ENCODE measurements at places on chromosomes 1 and 21.

DNA sequence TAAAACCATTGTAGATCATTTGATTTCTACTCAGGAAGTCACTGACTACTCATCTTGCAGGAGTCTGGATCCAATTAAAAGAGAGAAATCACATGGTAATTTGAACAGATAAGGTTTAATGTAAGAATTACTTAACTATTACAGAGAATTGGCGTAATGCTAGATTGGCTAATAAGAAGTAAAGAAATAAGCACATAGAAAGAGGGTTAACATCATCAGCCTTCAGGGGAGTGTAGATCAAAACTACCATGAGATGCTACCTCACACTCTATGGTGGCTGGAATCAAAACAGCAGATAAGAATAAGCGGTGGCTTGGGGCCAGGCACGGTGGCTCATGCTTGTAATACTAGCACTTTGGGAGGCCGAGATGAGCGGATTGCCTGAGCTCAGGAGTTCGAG lies 11.7 kb downstream of the ST3GAL3 start:
- no peak for DNase-seq

DNA sequence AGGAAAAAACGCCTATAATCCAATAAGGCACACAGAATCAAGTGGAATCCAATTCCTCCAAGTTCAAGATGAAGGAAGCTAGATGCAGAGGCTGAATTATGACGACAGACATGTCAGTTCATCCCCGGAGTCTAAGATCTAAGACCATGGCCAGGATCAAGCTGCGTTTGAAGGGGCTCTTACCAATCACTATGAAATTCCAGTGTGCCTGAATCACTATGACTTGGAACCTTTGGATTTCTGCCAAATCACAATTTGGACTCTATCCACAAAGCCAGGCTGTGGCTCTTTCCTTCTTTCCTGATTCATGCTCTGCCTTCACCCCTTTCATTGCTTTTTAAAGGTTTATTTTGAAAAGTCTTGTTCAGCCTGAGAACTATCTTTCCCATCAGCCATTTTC lies 17.1 kb downstream of the OLIG2 start:
- no peak for DNase-seq

DNA sequence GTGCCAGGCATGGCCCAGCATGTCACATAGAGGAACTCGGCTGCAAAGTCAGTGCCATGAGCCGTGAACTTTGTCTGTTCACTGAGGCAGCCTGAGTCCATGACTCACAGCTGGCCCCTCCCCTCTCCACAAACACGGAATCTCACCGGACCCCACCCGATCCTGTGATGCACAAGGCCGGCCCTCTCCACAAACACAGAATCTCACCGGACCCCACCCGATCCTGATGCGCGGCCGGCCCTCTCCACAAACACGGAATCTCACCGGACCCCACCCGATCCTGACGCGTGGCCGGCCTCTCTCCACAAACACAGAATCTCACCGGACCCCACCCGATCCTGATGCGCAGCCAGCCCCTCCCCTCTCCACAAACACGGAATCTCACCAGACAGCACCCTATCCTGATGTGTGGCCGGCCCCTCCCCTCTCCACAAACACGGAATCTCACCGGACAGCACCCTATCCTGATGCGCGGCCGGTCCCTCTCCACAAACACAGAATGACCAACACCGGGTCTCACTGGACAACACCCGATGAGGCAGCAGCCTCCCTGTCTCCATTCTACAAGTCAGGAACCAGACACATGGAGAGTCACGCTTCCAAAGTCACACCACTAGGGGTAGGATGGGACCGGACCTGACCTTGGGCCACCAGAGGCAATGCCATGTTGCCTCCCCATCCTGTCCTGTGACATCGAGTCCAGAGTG lies 39.6 kb upstream of the GPR153 start:
- DNase-seq, result no peak

DNA sequence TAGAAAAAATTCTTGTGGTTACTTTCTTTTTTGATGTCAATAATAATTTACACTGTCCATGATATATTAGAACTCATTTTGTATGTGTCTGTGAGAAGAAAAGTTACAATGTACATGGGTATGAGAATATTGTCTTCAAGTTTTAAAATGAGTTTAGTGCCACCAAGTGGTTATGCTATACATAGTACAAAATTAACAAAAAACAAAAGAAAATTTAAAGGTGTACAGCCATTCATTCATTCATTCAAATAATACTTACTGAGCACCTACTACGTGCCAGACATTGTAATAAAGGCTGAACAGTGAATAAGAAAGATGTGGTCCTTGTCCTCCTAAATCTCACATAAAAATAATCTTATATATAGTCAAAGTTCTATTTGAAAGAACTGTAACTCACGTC lies 27.7 kb downstream of the UCHL5 start:
- no peak for DNase-seq

DNA sequence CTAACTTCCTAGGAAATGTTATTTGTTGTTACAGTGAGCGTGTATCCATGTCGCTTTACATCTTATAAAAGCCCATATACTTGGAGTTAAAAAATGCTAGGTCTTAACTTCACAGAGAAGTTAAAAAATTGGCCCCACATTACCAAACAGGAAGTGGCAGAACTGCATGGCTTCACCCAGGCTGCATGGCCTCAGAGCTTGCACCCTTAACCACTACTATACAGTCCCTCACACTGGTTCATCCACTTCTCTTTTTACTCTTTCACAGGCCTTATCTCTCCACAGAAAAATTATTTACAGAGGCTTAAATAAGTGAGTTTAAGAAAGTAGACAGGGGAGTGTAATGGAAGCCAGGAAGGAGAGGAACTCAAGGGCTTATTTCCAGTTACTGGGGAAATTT lies 402.5 kb downstream of the HHAT start:
- DNase-seq, result no peak

- no peak for DNase-seq
These were observed 67.5 kb upstream of the PRDX6 start for GRCh38 chr1:173409613-173410012.

DNA sequence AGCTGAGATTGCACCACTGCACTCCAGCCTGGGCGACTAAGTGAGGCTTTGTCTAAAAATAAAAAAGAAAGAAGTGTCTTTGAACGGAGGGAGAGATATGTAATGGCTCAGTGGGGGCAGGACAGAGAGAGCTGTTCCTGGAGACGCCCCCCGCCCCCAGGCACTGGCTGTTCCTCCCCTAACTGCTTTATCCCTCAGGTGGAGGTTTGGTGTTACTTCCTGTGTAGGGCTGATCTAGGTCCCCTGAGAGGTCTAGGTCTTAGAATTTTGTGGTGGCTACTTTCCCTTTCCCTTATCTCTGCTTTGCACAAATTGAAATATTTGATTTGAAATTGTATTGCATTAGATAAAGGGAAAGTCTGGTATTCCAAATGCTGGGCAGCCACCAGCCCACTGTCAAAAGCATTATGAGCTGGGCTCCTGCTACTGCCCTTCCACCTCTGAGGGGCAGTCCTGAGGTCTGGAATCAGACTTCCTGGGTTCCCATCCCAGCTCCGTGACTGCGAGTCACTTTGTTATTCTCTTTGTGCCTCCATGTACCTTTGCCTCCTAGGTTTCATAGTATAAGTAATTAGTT lies 134.8 kb upstream of the KIF26B start:
- no peak for DNase-seq

- DNase-seq, result no peak
These were observed 248.4 kb downstream of the TNR start for GRCh38 chr1:175494950-175495349.

GRCh38 chr1:220222939-220223338 lies 49.3 kb downstream of the RAB3GAP2 start:
- no peak for DNase-seq

- DNase-seq, result no peak
These were observed 256.0 kb upstream of the TMEM51 start for GRCh38 chr1:14897547-14897946.

DNA sequence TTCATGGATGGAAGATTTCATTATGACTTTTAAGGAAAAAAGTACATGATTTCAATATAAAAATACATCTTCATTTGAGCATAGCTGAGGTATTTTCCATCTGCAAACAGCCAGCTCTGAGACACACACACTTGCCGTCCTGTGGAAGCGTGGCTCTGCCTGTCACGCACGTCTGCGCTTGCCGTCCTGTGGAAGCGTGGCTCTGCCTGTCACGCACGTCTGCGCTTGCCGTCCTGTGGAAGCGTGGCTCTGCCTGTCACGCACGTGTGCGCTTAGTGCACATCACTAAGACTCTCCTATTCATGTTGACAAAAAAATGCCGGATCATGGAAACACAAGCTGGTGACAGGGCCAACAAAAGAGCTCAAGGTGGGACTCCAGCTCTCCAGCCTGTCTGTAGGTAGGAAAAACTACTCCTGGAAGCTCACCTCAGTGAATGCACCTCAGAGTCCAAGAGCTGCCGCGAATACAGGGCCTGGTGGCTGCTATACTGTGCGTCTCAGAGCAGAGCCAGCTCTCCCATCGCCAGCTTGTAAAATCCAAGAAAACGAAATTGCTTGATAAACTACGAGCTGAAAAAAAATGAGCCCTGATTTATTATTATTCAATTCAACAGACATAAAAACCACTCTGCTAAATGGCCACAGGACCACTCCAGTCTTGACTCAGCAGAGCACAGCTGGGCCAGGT lies 69.3 kb downstream of the SLC37A1 start:
- DNase-seq, result no peak

DNA sequence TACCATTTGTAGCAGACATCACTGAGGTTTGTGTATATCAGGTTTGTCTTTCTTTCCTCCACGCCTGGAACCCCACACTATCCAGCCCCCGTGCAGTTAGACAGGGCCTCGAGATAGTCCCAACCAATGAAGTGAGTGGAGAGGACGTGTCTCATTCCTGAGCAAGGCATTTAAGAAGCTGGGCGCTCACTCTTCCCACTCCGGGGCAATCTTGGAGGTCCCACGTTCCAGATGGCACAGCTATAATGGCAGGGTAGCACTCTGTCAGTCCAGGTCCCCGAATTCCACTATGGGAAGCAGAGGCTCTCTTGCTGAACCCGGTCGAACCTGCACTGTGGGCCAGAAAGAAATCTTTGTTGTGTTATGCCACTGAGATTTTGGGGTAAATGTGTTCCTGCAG lies 57.3 kb upstream of the CSF3R start:
- no peak for DNase-seq

- DNase-seq, result no peak
These were observed 57.9 kb downstream of the CCDC18 start for GRCh38 chr1:93238425-93238824.

DNA sequence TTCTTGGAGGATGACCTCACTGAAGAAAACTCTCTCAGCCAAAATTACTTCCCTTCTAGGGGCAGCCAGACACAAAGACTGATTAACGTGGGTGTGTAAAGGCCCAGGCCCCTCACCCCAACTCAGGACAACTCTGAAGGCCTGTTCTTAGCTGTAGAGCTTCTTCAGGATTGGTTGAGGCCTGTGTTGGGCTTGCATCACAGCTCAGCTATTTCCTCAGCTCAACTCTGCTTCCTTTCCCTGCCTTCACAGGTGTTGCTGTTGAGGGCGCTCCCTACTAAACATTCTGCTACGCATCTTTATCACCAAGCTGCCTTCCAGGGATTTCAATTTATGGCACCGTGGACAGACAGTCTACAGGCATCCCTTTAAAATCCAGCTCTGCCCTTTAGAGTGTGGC lies 36.8 kb downstream of the MAB21L3 start:
- no peak for DNase-seq

- no peak for DNase-seq
These were observed 601 bp downstream of the UBE2G2 start for GRCh38 chr21:44800971-44801467.

GRCh38 chr1:151815716-151816327 lies 10.6 kb upstream of the LINGO4 start:
- DNase-seq, result no peak

- no peak for DNase-seq
These were observed 7.4 kb downstream of the MEF2D start for GRCh38 chr1:156493154-156493631.

DNA sequence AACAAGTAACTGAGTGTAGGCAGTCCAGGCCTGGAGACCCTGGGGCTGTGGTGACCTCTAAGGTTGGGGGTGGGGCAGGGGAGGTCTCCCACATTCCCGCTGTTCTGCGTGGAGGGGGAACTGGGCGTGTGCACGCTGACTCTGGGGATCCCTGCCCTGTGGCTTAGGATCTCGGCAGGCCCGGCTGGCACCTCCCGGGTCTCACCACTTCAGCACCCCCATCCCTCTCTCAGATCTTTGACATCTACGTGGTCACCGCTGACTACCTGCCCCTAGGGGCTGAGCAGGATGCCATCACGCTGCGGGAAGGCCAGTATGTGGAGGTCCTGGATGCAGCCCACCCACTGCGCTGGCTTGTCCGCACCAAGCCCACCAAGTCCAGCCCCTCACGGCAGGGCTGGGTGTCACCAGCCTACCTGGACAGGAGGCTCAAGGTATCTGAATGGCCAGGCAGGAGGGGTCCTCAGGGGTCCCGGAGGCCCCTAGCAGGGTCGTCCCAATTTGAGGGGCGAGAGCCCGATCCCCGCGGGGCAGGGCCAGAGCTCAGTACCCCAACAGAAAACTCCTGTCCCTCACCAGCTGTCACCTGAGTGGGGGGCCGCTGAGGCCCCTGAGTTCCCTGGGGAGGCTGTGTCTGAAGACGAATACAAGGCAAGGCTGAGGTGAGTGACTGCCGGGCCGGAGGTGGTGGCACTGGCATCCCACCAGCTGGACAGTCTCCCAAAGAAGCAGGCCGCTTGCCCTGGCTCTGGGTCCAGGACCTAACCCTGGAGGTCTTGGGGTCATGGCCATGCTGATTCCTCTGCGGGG lies 68.7 kb downstream of the TRIM11 start:
- DNase-seq, result no peak

- no peak for DNase-seq
These were observed 675 bp downstream of the MYSM1 start for GRCh38 chr1:58699011-58699762.

DNA sequence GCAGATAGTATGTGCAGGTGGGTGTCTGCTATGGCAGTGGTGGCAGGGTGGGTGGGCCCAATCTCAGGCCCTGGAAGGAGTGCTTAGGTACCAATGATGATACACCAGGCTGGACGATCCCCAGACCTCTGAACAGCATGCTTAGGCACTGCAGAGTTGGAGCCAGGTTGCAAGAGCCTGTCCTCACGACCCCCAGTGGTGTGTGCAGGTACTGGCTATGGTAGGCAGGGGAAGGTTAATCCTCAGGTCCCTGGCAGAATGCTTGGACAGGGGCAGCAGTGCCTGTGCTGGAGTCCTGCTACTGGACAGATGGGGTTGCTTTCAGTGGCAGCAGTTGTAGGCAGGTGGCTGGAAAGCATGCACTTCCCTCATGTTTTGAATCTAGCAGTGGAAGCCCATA lies 100.5 kb upstream of the NEK7 start:
- no peak for DNase-seq

- no peak for DNase-seq
These were observed 89.8 kb downstream of the OLFML2B start for GRCh38 chr1:161933592-161934588.

DNA sequence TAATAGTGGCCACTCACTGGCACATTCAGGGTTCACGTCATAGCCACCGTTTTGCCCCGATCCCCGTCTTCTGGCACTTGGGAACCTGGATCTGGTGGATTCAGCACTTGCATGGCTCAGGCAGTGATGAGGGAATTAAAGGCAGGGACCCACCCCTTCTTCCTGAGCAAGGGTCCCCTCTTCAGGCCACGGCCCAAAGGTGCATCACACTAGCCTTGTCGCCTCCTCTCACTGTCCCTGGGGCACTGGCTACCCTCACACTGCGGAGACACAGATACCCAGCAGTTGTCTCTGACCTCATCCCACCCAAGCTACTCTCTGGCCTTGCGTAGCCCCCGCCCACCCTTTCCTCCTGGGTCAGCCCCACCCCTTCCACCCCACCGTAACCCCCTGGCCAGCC lies 19.9 kb upstream of the LDLRAP1 start:
- no peak for DNase-seq

Data from stimulated activated CD8-positive, alpha-beta memory T cell treated with anti-CD3 and anti-CD28 coated beads, Interleukin-15, amount 100 ng/mL, for 48 hours (primary cell).